ENCODE measurements at places on chromosomes 1 and 21. TPM values are rescaled to one million over a fixed set of nuclear protein-coding genes. Genes with fewer than 3 reads are reported as not detected.

Gene AMY2A
- total RNA-seq = not detected

Gene SPATA45
- total RNA-seq = not detected

Gene CFHR4
- total RNA-seq = not detected

Gene PLA2G5
- total RNA-seq = 9.4 TPM

Gene ADAMTS5
- 89.3 TPM for total RNA-seq

Gene FCRL6
- total RNA-seq = 0.98 TPM

Gene FALEC
- total RNA-seq = not detected

Gene LCK
- 4.1 TPM for total RNA-seq

Gene MCOLN2
- total RNA-seq = 3.8 TPM

Gene OR2G6
- not detected for total RNA-seq

Gene CFHR5
- not detected for total RNA-seq

Gene HPDL
- total RNA-seq = not detected

Gene CHIT1
- 5.1 TPM for total RNA-seq

Gene ERO1B
- total RNA-seq = 9.0 TPM

Gene TSTD1
- total RNA-seq = 217 TPM

Gene SELP
- total RNA-seq = 5.4 TPM

Gene NCAM2
- total RNA-seq = 2.6 TPM

Gene SON
- total RNA-seq = 330 TPM

Gene KPRP
- not detected for total RNA-seq

Gene GTF2B
- total RNA-seq = 53.1 TPM

Gene PGLYRP3
- not detected for total RNA-seq

Gene ACTN2
- total RNA-seq = not detected

Gene MTF1
- 5.3 TPM for total RNA-seq

Gene CDC7
- total RNA-seq = 0.48 TPM

Gene KRTAP11-1
- not detected for total RNA-seq

Gene CFHR1
- not detected for total RNA-seq

Gene UBE2U
- not detected for total RNA-seq

Gene S100A8
- 13.1 TPM for total RNA-seq

Gene DMAP1
- total RNA-seq = 51.4 TPM

Gene CD101
- 0.73 TPM for total RNA-seq

Gene CYYR1
- total RNA-seq = 15.1 TPM

Gene STPG1
- 3.6 TPM for total RNA-seq

Gene TMEM82
- total RNA-seq = not detected

Gene PAPPA2
- total RNA-seq = 1.2 TPM

Gene FGR
- 46.9 TPM for total RNA-seq

Gene TAS1R1
- total RNA-seq = 0.16 TPM

Gene RIPK4
- 15.7 TPM for total RNA-seq

Gene ATP1A2
- 229 TPM for total RNA-seq

Gene FAM177B
- 2.3 TPM for total RNA-seq

Gene FAM110D
- total RNA-seq = 6.2 TPM

Gene ARV1
- total RNA-seq = 20.8 TPM

Gene ARID1A
- 41.9 TPM for total RNA-seq

Gene ARMH1
- 2.9 TPM for total RNA-seq

Gene SF3B4
- 6.9 TPM for total RNA-seq

Gene SPRR2E
- not detected for total RNA-seq

Gene FCGR3B
- total RNA-seq = 0.32 TPM

Gene CCDC28B
- total RNA-seq = 4.1 TPM

Gene RABGGTB
- 80.3 TPM for total RNA-seq

Gene MRPS15
- total RNA-seq = 99.1 TPM

Gene RUNX3
- total RNA-seq = 9.1 TPM

Gene SYTL1
- total RNA-seq = 0.96 TPM

Gene CDKN2C
- total RNA-seq = 31.1 TPM
